Cerebellum (tissue), 4 donors: ENCODE measurements at places on chromosomes 6 and 20.

DNA sequence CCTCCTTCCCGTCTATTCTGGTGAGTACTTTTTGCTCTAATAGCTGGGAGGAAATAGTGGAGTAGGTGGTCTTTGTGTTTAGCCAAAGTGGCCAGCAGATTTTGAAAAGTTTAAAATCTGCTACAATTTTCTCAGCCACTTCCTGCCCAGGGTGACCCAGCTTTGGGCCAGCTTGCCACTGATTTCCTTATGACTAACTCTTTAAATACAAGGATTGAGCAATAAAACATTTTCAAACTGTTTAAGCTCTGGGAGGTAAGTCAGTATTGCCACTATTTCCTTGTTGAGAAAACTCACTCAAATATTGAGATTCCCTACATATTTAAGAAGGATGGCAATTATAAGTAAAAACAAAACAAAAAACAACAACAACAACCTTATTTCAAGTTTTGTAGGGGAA lies 54.5 kb downstream of the TRMT11 start:
- no peak for DNase-seq

- DNase-seq: no peak
Measured at GRCh38 chr6:149484733-149485700, at the start of gene ZC3H12D. TSS of gene ZC3H12D (minus strand) at chr6:149485014. CDS start at chr6:149474543, 10,471 bp downstream.

DNA sequence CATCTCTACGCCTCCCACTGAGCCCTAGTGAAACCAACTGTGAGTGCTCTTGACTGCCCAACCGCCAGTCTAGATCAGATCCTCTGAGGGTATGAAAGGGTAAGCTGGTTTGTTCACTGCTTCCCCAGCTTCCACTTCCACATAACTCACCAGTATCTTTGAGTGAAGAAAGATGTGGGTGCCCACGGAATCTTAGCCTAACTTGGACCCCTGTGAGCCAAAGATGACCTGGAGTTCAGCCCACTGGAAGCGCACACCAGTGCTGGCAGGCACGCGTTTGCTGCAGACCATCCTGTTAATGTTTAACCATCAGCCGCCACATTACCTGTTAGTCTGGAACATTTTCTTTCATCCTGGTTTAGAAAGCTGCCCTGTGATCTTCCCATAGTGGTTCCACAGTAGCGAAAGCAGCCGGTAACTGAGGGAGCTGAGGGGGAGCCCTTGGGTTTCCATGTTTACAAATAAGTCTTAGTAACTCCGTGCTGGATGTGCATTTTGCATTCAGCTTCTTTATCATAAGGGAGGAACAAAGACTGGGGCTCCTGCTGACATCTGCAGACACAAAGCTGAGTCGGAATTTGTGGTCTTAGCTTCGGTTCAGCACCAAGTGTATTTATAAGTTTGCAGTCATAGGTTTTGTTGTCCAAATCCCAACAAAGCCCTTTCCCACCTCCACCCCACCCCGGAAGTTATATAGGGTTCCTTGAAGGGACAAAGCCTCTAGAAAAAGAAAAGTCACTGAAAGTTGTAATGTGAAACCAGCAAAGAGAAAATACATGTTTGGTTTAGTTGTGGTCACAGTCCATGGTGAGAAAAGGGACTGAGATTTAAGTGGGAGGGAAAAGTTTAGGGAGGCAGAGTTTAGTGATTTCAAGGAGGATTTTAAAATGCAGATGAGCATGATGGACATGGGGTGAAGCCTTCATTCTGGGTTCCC lies 71.0 kb downstream of the SSR1 start:
- DNase-seq: no peak

GRCh38 chr20:4667836-4668235 lies 53.9 kb upstream of the PRND start:
- no peak for DNase-seq

GRCh38 chr6:142088858-142089216 lies 43.9 kb upstream of the GJE1 start:
- no peak for DNase-seq

- no peak for DNase-seq
Measured at GRCh38 chr6:42618686-42619085, 54.9 kb downstream of the UBR2 start.

DNA sequence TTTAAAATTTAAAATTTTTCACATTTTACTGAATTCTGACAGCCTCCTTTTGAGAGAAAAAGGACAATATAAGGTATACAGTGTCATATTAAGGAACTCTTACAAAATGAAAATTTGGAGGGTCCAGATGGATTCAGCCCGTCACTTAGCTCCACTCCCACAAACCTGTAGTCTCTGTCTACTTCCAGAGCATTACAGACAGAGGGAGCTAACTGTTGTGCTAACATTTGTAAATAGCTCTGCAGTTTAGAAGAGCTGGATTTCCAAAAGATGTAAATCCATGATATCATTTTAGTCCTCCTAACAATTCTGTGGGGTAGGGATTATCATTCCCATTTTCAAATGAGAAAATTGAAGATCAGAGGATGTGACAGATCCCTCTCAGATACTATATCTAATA lies 16.1 kb upstream of the SERINC3 start:
- no peak for DNase-seq

DNA sequence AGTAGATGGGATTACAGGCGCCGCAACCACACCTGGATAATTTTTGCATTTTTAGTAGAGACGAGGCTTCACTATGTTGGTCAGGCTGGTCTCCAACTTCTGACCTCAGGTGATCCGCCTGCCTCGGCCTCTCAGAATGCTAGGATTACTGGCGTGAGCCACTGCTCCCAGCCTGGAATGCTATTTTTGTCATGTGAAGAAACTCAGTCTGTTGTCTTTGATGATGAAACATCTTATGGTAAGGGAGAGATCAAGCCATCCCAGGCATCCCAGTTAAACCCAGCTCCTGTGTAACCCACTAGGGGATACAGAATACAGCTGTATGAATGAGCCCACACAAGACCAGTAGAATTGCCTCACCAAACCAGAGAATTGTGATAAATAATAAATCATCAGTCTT lies 83.6 kb upstream of the RBM24 start:
- DNase-seq: no peak

GRCh38 chr6:170042596-170043118 lies 248.2 kb downstream of the DLL1 start:
- no peak for DNase-seq

DNA sequence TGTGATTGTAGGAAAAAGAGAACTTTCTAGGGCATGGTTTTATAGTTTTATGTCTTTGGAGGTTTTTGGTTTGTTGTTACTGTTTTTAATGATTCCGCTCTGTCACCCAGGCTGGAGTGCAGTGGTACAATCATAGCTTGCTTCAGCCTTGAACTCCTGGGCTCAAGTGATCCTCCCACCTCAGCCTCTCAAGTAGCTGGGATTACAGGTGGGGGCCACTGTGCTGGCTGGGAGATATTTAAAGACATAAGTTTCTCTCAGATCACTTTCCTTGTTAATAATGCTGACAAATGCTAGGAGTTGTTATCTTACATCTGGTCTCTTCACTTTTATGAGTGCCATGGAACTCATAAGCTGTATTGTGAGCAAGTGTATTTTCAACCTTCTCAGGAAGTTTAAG lies 116.3 kb downstream of the SCAF8 start:
- no peak for DNase-seq

DNA sequence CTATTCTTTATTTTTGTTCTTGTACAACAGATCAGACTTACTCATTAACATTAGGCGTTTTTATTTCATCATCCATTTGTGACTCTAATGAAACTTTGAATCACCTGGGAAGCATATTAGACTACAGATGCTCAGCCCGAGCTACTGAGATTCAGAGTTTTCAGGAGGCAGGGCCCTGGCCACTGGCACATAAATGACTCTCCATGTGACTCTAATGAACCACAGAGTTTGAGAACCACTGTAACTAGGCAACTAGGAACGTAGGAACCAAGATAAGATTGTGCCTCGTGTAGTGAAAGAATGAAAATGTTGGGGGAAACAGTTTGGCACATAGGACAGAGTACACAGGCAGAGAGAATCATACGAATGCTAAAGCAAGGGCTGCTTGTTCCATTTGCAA lies 405.9 kb upstream of the BTBD3 start:
- DNase-seq: no peak

DNA sequence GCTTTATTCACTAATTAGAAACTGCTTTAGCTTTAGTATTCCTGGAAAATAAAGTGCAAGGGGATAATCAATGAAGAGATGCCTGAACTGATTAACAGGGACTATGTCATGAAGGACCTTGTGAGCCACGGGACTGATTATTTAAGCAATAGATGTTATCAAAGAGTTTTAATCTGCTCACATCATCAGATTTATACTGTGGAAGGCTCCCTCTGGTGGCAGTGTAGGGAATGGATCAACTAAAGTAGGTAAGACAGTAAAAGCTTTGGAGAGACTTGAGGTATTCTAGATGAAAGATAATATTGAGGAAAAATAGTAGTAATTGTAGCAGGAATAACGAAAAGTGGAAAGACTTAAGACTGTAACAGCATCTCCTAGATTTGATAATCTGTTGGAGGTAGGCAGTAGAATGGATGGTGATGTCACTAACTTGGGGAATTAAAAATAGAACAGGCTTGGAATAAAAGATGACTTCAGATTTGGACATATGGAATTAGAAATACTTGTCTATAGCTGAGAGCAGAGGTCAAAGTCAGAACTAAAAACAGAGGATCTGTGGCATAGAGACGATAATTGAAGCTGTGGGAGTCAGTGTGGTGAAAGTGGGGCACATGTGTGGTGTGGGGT lies 80.3 kb upstream of the HTR1E start:
- peak; percentile 30 for DNase-seq

DNA sequence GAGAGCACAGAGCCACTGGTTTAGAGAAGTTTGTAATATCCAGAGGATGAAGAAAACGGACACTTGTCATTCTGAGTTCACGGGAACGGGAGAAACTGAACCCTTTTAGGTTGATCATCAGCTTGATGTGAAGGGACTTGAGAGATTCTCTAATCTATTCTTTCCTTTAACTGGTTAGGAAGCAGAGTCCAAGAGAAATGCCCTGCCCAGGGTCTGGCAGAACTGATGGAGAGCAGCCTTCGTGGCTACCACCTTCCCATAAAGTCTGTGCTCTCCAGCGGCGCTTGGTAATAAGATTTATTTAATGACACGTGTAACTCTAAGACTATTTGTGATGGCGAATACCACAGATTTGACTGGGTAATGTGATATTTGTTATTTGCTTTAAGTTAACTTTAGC lies 36.0 kb downstream of the E2F3 start:
- no peak for DNase-seq

DNA sequence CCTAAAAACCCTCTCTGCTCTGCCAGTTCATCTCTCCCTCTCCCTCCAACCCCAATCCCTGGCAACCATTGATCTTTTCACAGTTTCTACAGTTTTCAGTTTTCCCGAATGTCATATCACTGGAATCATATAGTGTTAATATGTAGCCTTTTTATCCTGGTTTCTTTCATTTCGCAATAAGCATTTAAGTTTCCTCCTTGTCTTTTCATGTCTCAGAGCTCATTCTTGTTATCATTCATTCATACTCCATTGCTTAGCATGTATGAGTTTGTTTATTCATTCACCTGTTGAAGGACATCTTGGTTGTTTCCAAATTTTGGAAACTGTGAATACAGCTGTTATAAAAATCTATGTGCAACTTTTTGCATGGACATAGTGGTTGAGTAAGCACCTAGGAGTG lies 5.5 kb upstream of the PCMTD2 start:
- no peak for DNase-seq

GRCh38 chr20:10800288-10800687 lies 126.5 kb upstream of the JAG1 start:
- DNase-seq: no peak

DNA sequence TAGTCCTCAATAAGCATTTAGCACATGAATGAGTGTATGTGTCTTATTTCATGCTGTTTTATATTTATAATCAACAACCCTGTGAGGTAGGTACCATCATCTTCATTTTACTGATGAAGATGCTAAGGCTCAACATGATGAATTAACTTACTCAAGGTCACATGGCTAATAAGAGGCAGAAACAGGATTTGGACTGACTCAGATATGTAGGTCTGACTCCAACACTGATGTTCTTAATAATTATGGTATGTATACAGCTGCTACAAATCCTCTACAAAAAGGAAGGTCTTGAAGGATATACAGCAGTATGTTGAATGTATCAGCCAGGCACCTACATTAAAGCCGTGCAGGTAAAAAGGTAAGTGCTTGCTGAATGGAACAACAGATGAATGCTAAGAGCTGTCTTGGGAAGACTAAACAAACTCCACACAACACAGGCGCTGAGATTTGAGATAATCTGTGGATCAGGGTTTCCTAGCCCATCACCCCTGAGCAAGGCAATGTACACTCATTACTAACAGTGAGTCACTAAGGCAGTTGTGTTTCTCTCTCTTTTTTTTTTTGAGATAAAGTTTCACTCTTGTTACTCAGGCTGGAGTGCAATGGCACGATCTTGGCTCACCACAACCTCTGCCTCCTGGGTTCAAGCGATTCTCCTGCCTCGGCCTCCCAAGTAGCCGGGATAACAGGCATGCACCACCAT lies 31.9 kb downstream of the TTI1 start:
- no peak for DNase-seq

DNA sequence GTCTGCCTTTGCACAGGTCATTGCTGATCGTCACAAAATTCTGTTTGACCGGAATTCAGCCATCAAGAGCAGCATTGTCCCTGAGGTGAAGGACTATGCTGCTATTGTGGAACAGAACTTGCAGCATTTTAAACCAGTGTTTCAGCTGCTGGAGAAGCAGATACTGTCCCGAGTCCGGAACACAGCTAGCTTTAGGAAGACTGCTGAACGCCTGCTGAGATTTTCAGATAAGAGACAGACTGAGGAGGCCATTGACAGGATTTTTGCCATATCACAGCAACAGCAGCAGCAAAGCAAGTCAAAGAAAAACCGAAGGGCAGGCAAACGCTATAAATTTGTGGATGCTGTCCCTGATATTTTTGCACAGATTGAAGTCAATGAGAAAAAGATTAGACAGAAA lies 24.6 kb upstream of the CALHM6 start:
- DNase-seq: no peak

DNA sequence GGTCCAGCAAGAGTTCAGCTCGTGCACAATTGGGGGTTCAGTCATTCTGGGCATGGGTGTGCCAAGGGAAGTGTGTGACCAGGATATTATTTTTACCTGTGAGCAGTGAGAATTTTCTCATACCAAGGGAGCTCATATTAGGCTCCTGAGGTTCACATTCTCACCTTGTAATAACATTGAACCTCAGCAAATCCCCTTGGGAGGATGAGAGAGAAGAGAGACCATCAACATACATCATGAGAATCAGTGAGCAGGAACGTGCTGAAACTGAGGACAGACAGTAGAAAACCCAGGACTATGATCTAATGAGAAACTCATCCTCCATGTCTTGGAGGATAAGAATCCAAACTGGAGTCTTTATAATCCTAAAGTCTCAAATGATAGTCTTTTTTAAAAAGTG lies 33.4 kb upstream of the XRN2 start:
- no peak for DNase-seq

DNA sequence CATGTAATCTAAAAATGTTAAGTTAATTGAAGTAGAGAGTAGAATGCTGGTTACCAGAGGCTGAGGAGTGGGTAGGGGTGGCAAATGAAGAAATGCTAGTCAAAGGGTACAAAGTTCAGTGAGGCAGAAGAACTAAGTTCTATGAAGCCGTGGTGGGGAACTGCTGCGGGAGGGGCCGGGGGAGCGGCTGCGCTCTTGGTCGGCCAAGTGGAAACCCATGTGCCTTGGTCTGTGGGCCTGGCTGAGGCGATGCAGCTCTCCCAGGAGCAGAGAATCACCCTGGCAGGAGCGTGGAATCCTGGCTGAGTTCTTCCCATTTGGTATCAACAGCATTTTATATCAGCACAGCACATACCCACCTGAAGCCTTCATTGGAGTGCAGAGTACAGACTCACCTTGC lies 22.3 kb downstream of the TTLL2 start:
- no peak for DNase-seq
